NCI-H1417 treated with DMSO at 0.1 percent for 48 hours (cell line): ENCODE measurements at places on chromosomes 2 and 18.
A peak's percentile ranks its signal among the peaks of the same experiment; 100 is the strongest.

DNA sequence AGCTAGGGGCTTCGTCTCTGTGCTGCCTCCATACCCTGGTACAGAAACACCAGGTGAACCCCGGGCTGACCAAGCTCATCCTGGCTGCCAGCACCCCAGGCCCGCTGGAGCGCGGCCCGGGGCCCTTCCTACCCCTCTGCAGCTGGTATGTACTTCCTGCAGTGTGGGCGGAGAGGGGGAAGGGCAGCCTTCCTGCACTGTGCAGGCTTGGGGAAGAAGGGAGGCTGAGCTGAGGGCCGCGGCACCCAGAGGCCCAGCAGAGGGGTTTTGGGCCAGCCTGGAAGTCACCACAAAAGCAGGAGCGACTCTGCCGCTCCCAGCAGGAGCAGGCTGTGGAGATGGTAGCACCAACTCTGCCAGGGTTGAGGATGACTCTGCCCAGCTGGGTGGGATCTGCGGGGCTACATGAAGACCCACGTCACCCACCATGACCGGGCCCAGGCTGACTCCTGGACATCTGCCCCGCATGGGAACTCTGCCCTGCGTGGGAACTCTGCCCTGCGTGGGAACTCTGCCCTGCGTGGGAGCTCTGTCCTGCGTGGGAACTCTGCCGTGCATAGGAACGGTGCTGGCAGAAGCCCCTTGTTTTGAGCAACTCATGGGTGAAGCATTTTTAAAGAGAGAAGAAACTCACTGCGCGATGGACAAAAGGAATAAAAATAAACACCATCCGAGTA lies 273.3 kb downstream of the NDUFA10 start:
- DNase-seq = no peak

- no peak for DNase-seq
These were observed 344.5 kb upstream of the LRRTM4 start for GRCh38 chr2:77866661-77867060.

GRCh38 chr2:230068651-230069055 lies at the start of gene SLC16A14:
Gene SLC16A14 (minus strand): TSS chr2:230068924. CDS start chr2:230059352, 9,572 bp downstream.
- DNase-seq = no peak

DNA sequence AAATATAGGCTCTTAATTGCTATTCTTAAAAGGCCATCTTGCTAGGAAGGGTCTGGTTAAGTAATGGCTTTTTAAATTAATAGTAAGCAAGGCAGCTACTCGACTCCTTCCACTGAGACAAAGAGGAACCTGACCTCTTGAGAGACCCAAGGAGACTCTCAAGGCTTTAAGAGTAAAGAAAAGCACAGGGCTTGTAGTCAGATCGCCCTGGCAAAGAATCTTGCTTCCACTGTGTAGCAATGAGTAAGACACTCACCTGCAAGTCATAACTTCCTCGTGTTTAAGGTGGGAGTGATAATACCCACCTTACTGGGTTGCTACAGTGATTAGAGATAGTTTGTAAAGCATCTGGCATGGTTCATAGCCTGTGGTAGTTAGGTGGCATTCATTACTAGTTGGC lies 274.5 kb downstream of the TSN start:
- no peak for DNase-seq

- no peak for DNase-seq
These were observed 107.7 kb downstream of the BCL11A start for GRCh38 chr2:60445684-60446179.

DNA sequence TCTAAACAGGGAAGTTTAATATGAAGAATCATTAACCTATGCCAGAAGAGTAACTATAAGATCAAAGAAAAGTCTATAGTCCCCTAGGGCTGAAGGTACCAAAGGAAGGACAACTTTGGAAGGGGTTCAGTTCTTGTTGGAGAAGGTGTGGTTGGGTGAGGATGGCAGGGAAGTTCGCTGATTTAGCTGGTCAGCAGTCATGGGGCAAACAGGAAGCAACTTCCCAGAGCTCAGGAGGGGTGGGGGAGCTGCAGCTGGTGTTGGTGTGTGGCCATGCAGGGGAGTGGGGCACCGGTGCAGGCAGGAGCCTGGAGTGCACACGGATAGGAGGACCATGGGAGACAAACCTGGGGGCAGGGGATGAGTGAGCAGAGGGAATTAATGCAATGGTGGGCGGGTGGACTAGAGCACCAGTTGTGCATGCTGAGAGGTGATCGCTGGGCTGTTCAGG lies 34.0 kb downstream of the FHOD3 start:
- no peak for DNase-seq

DNA sequence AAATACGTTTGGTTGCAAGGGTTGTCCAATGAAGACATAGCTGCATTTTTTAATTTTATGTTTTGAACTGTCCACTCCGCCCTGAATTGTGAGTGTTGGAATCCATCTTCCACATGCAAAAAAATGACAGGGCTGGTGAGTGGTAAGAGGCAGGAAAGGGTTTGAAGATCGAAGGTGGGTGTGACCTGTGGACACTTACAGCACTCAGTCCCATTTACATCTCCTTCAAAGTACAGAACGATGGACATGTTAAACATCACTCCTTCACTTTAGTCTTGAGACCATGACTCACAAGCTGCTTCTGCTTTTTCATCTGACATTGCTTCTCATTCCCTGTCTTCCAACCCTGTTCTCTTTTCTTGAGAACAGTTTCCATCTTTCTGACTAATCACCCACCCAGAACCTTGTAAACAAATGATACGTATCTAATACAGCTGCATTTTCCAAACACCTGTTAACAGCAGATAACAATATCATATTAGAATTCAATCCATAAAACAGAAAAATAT lies 179.3 kb downstream of the ZNF516 start:
- no peak for DNase-seq

DNA sequence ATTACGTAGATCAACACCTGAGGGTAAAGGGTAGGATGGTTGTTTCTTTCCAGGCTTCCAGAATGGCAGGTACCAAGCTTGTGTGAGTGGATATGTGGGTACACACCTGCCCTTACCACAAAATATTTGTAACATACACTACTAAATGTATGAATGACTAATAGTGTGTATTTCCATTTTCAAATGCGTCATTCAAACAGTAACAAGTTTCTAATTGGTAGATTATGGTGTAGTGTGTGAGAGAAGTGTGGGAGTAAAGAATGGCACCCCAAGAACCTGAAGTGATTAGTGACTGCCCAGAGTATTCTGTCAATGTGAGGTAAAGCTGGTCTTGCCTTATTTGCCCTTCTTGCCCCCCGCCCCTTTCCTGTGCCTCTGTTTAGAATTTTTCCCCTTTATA lies 21.1 kb downstream of the AGPS start:
- no peak for DNase-seq

- DNase-seq = no peak
These were observed 185.9 kb downstream of the SLC39A10 start for GRCh38 chr2:195842932-195843331.

DNA sequence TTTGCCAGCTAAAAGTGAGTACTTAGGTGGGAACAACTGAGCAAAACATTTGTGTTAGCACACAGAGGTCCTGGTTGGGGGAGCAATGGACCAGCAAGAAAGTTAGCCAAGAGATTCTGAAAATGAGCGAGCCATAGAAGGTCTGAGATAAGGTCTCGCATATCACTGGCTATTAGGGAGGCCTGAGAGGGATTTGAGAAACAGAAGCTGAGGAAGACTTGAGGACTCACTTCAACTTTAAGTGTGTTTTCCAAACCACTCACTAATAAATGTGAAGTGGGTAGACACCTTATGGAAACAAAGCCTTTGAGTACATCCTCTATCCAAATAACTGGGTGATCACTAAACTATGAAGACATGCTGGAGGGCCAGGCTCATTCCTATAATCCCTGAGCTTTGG lies 958.5 kb downstream of the DPP10 start:
- DNase-seq = no peak

DNA sequence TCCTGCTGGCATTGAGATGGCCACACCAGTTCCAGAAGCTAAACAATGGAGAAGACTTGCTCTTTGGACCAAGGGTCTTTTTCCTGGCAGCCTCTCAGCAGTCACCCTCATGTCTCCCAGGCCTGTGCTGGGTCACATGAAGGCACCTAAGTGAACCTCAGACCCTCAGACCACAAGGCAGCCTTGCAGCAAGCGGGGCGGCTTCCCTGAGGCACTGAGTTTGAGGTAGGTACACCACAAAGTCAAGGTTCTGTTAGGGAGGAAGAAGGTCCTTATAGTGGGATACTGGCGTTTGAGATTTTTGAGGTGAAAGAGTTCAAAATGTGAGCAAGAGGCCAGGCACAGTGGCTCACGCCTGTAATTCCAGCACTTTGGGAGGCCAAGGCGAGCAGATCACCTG lies 8.5 kb upstream of the PRELID3A start:
- DNase-seq = no peak

DNA sequence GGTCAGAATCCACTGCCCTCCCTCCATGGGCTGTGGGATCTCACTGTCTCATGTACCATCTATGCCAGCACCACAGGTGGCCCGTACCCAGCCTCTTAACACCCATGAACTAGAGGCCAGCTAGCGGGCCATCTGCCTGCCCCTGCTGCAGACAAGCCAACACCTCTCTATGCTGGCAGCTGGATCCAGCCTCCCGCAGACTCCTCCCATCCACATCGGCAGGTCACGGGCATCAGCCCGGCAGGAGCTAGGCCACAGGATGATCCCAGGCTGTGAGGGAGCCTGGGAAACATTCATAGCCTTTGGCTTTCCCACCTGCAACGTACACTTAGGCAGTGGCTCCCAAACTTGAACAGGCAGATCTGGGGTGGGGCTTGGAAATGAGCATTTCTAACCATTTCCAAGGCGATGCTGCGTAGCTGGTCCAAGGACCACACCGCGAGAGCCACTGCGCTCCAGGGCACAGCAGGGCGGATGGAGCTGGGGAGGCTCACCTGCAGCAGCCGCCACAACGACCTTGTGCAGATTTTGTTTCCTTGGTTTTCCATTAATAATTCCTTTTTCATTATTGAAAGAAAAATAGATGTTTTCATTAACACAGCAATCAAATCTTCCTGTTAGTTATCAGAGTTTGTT lies 114.7 kb downstream of the KCNF1 start:
- no peak for DNase-seq

DNA sequence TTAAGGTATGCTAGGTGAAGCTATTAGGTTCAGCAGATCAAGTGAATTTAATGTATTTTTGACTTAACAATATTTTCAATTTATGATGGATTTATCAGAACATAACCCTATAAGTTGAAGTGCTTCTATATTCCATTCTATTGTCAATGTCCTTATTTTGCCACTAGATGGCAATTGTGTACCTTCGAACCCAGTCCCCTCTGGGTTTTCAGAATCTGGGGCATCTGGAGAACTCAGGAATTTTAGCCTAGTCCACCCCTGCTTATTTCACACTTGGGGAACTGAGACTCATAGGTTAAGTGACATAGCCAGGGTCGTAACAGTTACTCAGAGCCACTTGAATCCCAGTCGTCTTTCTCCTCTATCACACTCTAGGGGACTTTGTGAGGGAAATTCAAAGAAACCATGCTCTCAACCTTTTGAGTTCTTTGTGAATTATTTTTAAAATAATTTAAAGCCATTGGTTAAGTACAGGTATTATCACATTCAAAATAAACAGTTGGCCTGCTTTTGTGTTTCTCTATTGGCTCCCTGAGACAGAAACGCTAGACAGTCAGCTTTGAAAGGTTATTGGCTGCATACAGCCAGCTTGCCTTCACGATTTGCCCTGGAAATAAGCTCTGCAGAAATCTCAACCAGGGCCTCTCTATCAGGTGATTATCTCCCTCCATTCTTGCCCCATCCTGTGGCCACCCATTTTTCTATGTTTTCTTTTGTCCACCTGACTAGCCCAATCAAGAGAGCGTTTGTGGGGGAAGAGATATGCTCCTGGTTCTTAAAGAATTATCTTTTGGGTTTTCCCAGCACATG lies 145.0 kb downstream of the TTC27 start:
- DNase-seq = peak; percentile 5

DNA sequence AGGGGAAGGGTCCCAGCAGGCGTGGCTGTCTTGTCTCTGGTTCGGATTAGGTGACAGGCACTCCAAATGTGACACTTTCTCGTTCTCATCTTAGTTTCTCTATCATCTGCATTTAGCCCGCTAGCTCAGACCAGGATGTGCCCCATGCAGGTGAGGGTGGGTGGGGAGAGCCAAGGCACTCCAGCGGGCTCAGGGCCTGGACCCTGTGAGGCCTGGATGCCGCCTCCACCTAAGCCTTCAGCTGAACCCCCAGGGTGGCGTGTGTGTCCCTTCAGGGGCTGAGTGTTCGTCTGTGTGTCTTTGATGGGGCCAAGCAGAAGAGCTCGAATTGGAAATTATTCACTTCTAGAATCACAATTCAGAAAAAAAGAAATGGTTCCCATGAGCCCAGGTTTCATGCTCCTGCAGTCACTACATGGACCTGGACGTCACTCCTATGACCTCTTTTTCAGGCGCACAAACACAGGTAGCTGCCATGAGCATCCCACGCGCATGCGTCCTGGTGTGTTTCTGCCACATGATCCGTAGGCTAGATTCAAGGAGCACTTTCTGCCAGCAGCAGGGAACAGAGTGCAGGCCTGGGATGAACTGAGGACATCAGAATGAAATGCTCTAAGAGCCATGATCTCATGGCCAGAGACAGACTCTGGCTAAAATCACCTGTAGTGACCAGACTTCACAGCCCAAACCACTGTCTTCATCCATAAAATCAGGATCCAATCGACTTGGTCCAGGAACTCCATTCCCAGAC lies 25.8 kb downstream of the CIDEA start:
- no peak for DNase-seq

- DNase-seq = no peak
These were observed 1.0 kb downstream of the CNNM3 start for GRCh38 chr2:96816836-96817702.

DNA sequence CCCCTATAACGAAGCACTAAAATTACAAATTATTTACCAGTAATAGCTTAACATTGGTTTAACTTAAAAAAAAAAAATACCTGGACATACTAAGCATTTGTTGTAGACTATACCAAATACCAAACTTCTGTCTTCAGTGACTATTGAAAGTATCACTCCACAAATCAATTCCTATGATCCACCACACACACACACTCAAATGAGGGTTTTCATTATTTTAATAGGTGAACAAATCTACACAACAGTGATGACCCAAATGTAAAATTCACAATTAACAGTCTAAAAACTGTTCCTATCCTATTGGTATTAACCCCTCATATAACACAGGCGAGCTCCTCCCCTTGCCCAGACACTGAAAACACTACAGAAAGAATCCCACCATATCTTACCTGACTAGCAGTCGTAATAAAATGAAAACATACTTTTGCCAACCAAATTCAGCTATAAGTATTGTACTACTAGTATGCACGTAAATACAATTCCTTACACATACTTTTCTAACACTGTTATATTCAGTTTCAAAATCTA lies 2.5 kb downstream of the SP3 start:
- DNase-seq = no peak

DNA sequence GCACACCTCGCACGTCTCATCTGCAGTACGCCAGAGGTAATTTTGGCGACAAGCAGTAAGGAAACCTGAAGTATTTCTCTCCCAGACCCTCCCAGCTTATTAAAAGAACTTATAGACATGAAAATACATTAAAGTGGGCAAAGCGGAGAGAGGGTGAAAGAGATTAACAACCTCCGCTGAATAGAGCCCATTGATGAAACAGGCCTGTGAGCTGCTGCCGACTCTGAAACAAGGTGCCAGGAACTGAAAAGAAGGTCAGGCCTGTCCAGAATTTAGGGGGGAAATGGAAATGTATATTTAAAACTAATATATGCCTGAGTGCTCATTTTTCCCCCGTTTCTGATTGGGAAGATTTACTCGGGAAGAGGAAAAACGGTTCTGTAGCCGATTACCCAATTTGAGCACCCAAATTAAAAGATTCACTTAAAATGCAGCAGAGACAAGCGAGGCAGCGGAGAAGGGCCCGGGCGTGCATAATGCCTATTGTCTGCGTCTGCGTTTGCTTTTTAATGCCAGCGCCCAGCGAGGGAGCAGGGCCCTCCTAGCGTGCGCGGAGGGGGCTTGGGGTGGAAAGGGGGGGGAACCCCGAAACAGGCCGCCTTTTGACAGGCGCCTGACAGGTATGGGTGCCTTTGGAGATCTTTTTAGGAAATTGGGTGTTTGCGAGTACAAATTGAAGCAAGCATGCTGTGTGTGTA lies 316.2 kb downstream of the GBX2 start:
- no peak for DNase-seq
